CD4-positive, CD25-positive, alpha-beta regulatory T cell (primary cell): ENCODE measurements at places on chromosomes 3 and 15. TPM values are rescaled to one million over a fixed set of nuclear protein-coding genes. Genes with fewer than 3 reads are reported as not detected.

Gene MEX3B
- 1.6 TPM for total RNA-seq

DNA sequence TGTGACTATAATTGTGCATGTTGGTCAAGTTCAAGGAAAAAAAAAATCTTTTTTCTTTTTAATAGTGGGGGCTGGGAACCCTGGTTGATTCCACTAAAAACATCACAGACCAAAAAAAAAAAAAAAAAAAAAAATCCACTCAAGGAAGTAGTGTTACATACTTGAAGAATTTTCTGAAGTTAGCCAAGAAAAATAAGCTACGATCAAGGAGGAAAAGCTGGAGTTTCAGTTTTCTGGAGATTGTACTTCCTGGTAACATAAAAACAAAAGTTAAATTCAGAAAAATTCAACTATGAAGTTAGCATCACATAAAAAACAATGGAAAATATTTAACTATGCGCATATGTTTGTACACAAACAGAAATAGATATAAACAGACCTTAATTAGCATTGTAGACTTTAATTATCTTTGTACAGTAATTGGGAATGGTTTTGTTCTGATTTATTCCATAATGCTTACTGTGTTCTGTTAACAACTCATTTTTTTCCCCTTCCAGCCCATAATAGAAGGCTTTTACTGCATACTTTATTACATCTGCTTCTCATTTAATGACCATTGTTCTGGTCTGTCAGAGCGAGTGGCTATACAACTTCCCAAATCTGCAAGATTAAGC is 194.3 kb downstream of the RORA start:
- H3K36me3 ChIP-seq: no peaks in the 10 kb centered on the region
- H3K4me3 ChIP-seq: no peak overlapping the region
- no peaks in the 10 kb centered on the region for H3K4me1 ChIP-seq
- H3K27ac ChIP-seq: no peak overlapping the region
- no peak for DNase-seq

DNA sequence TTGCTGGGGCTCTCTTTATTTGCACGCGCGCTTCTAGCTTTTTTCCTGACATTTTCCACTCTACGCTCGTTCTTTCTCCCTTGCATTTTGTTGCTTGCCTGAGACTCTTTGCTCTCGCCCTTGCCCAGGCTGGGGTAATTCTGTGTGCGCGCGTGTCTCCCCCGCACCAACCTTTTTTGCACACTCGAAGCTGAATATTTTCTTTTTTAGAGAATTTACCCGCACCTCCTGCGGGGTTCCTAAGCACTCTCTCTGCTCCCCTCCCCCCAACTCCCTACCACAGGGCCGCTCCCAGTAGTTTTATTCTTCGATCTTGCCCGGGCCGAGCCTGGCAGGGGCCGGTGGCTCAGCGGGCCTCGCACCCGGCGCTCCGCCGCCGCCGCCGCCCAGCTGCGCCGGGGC is 732 bp downstream of the FAM43A start:
- H3K4me3 ChIP-seq: peak overlapping the region; percentile 78
- no peaks in the 10 kb centered on the region for H3K36me3 ChIP-seq
- peak; percentile 16 for DNase-seq
- H3K27me3 ChIP-seq: peaks cover 4% of the 10 kb centered on the region
- H3K4me1 ChIP-seq: peaks cover 52% of the 10 kb centered on the region

DNA sequence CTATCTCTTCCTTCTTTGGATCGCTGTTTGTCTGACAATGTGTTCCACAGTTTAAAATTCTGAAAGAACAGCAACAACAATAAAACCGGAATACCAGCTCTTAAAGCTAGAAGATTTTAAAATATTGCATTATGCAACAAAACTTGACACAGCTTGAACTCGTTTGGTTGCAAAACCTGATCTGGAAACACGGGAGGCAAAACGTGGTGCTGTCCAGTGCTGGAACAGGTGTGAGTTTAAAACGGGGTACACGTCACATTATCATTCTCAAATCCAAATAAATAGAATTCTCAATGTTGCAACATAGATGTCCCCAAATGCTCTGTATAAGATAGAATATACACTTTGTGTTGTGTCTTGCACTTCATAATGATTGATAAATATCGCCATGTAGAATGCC is 110.9 kb upstream of the LYSMD4 start:
- no peaks in the 10 kb centered on the region for H3K36me3 ChIP-seq
- no peaks in the 10 kb centered on the region for H3K4me1 ChIP-seq
- H3K27ac ChIP-seq: no peak overlapping the region
- H3K27me3 ChIP-seq: no peaks in the 10 kb centered on the region
- no peak for DNase-seq

DNA sequence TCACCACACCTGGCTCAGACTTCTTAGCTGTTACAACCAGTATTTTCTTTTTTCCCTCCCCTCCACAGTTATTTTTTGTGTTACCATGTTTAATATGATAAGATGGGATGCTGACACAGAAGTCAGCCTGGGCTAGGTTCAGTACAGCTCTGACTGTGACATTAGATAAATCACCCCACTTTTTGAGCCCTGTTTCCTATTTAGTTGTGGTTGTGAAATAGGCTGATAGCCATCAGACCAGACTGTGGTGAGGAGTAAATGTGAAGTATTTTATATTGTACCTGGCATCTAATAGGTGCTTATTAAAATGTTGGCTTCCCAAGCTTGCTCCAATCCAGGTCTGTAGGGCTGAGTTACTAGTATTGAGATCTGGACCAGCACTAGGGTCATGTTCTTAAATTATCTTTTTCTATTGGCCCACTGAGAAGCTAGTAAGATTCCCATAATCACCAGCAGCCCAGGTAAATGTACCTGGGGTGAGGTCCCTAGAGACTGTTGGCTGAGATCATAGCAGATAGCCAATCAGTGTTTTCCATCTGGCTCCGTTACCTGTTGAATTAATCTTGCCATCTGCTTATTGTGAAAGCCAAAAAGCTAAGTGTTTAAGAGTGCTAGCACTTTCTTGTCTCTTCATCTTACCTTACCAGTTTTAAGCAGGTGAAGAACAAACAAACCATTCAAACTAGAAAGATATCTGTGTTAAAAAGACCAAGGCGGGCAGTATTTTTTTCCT is 61.0 kb downstream of the CCK start:
- H3K27ac ChIP-seq: no peak overlapping the region
- H3K27me3 ChIP-seq: no peaks in the 10 kb centered on the region
- no peak for DNase-seq
- peaks cover 45% of the 10 kb centered on the region for H3K36me3 ChIP-seq
- no peaks in the 10 kb centered on the region for H3K4me1 ChIP-seq
- no peak overlapping the region for H3K4me3 ChIP-seq

DNA sequence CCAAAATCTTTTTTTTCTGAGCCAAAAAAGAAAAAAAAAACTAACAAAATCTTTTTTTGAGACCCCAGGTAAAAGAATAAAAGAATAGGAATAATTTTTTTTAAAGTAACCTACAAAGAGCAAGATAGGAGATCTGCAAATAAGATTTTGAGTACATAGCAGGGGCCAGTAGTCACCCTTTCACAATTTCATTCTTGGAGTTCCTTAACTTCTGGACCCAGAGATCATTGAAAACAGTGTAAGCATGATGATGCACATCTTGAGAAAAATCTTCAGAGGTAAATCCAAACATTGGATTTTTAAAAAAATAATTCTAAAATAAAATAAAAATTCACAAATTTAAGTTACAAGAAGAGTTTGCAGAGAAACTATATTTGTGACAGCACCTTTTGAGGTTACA is 18.8 kb downstream of the TFRC start:
- peak overlapping the region; percentile 15 for H3K27ac ChIP-seq
- H3K4me1 ChIP-seq: no peaks in the 10 kb centered on the region
- no peaks in the 10 kb centered on the region for H3K27me3 ChIP-seq
- no peak for DNase-seq
- peaks cover 96% of the 10 kb centered on the region for H3K36me3 ChIP-seq

- H3K27me3 ChIP-seq: no peaks in the 10 kb centered on the region
- no peaks in the 10 kb centered on the region for H3K36me3 ChIP-seq
- H3K4me3 ChIP-seq: no peak overlapping the region
- no peak for DNase-seq
- no peaks in the 10 kb centered on the region for H3K4me1 ChIP-seq
Measured at GRCh38 chr15:57367556-57367955, 8.7 kb upstream of the CGNL1 start.

DNA sequence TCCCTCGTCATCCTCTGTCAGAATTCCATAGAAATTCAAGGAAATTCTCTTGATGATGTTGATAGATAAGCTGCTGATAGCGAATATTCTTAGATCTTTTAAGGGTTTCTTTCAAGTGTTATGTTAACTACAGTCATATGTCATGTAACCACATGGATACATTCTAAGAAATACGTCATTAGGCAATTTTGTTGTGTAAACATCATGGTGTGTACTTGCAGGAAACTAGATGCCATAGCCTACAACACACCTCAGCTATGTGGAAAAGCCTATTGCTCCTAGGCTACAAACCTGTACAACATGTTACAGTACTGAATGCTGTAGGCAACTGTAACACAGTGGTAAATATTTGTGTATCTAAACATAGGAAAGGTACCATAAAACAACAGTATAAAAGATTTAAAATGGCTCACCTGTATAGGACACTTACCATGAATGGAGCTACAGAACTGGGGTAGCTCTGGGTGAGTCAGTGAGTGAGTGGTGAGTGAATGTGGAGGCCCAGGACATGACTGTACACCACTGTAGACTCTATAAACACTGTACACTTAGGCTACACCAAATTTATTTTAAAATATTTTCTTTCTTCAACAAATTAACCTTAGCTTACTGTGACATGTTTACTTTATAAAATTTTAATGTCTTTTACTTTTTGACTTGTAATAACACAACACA is 34.6 kb downstream of the GLDN start:
- no peak for DNase-seq
- no peaks in the 10 kb centered on the region for H3K4me1 ChIP-seq
- no peak overlapping the region for H3K27ac ChIP-seq
- H3K4me3 ChIP-seq: no peak overlapping the region

- no peak overlapping the region for H3K27ac ChIP-seq
- peaks cover 14% of the 10 kb centered on the region for H3K4me1 ChIP-seq
- no peak for DNase-seq
Measured at GRCh38 chr15:101009176-101009575, 90.0 kb downstream of the LRRK1 start.

DNA sequence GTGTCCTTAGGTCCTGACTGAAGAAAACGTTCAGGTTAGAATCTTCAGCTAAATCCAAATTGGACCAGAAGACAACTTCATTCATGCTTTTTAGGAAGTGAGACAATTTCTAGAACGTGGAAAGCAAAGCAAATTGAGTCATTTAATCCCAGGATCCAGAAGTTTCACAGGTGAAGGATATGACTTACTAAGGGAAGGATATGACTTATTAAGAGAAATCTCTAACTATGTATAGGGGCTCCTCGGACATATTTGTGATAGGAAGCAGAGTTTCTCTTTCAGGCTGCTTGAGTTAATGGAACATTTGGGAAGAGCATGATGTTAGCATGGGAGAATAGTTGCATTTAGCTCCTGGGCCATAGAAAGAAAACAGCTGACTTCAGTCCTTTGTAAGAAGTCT is 16.1 kb upstream of the PLOD2 start:
- H3K4me1 ChIP-seq: no peaks in the 10 kb centered on the region
- no peaks in the 10 kb centered on the region for H3K36me3 ChIP-seq
- no peak overlapping the region for H3K4me3 ChIP-seq
- H3K27ac ChIP-seq: no peak overlapping the region

- H3K27me3 ChIP-seq: no peaks in the 10 kb centered on the region
- H3K4me1 ChIP-seq: no peaks in the 10 kb centered on the region
- no peak overlapping the region for H3K4me3 ChIP-seq
- peaks cover 2% of the 10 kb centered on the region for H3K36me3 ChIP-seq
Measured at GRCh38 chr3:143531101-143531500, 317.2 kb downstream of the SLC9A9 start.

DNA sequence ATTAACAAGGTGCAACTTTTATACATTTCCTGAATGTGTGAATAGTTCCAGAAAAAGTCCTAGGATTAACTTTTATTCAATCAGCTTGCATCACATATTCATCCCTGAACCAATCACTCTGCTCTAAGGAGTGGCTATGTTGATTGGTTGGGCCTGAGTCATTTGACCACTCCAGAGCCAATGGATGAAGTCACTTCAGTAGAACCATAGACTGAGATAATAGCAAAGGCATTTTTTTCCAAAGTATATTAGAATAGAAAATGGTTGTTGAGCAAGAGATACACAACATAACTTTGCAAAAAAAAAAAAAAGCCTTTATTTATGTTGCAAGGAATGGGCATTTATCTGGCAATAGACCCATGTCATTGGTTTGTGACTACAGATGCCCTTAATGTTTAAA is 55.5 kb upstream of the AGTR1 start:
- H3K27ac ChIP-seq: no peak overlapping the region
- DNase-seq: no peak
- no peak overlapping the region for H3K4me3 ChIP-seq
- H3K4me1 ChIP-seq: no peaks in the 10 kb centered on the region

DNA sequence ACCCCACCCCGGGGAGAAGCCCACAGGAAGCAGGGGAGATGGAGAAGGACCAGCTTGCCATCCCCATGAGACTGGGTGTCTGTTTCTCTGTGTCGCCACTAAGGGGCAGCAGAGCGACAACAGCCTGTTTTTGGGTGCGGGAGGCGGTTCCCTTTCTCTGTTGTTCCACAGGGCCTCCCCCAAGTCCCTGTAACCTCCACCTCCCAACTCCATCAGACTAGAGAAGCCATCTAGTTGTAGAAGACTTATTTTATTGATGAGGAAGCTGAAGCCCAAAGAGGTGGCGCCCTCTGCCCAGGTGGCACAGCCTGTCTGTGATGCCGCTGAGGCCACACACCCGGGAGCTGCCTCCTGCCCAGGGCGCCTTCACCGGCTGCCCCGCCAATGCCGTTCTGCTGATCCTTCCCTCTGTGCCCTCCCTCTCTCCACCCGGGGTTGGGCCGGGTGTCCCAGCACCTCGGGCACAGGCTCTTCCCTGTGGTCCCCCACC is 3.9 kb upstream of the CCDC9B start:
- DNase-seq: peak; percentile 54
- peaks cover 4% of the 10 kb centered on the region for H3K4me1 ChIP-seq
- no peaks in the 10 kb centered on the region for H3K36me3 ChIP-seq
- H3K27ac ChIP-seq: no peak overlapping the region

Gene IQCB1
- 46.8 TPM for total RNA-seq

- no peaks in the 10 kb centered on the region for H3K36me3 ChIP-seq
- no peak overlapping the region for H3K4me3 ChIP-seq
- H3K4me1 ChIP-seq: no peaks in the 10 kb centered on the region
- no peak for DNase-seq
Measured at GRCh38 chr15:55530861-55531313, 22.9 kb upstream of the DNAAF4 start.

- H3K36me3 ChIP-seq: no peaks in the 10 kb centered on the region
- H3K4me3 ChIP-seq: no peak overlapping the region
- peaks cover 7% of the 10 kb centered on the region for H3K4me1 ChIP-seq
- no peak overlapping the region for H3K27ac ChIP-seq
Measured at GRCh38 chr3:46900007-46900292, 22.4 kb downstream of the PTH1R start.

DNA sequence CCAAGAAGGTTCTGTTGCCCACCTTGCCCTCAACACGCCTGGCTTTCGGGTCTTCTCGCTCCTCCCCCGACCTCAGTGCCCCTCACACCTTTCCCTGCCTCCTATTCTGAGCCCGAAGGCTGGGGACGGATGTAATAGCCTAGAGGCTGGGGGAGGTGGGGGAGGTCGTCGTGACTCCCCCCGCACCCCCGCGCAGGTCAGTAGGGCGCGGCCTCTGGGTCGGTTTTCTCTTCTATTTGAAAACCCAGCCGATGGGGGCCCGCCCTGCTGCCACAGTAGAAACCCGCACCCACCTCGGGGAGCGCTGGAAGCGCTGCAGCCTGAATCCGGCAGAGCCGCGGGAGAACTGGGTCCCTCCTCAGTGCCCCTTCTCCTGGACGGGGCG is 1.0 kb upstream of the RBPMS2 start:
- H3K4me1 ChIP-seq: peaks cover 13% of the 10 kb centered on the region
- no peak overlapping the region for H3K4me3 ChIP-seq
- DNase-seq: no peak
- H3K27ac ChIP-seq: no peak overlapping the region
- peaks cover 8% of the 10 kb centered on the region for H3K27me3 ChIP-seq

Gene GOLGA6L7
- total RNA-seq: not detected
